Pulmonary artery endothelial cell (primary cell): ENCODE measurements at places on chromosomes 5 and 9.

DNA sequence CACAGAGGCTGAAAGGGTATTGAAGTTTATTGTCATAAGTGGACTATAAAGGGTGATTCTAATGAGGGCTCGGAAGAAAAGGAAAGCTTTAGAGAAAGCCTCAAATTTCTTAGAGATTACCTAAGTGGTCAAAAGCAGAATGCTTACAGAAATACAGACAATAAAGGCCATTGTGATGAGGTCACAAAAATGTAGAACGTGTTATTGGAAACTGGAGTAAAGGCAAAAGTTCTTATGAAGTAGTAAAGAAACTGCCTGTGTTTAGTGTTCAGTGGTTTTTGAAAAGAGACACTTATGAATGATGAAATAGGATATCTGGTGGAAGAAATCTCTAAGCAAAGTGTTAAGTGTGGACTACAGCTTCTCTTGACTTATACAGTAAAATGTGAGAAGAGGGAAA lies 726.9 kb downstream of the DNAH5 start:
- DNase-seq: no peak

- no peak for DNase-seq
Observed at GRCh38 chr9:23596913-23597634, 229.0 kb downstream of the ELAVL2 start.

- no peak for DNase-seq
Observed at GRCh38 chr9:17782430-17783149, 203.7 kb downstream of the SH3GL2 start.

DNA sequence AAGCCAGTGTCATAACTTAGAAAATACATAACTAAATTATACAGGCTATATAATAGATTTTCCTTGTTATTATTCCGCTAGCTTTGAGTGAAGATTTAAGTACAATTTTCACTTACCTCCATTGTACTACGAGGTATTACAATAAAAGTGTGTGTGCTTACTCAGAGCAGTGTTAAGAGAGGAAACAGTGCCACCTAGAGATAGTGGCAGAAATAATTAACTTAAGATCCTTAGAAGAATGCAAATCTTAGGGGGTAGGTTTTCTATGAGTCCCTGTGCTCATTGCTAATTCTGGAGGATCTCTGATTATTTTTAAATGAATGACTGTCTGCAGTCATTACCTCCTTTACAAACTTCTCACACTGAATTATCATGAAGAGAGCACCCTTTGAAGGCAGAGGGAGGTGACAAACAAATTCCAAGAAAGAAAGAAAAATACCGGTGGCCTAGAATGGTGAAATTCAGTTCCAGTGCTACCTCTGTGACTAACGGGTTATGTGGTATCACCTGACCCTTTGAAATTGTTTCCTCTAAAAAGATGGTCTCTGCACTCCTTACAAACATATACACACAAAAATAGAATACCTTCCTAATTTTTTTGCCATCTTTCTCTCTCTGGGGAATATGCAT lies 379.8 kb downstream of the TRIM36 start:
- DNase-seq: no peak

GRCh38 chr9:12657998-12658397 lies 35.2 kb upstream of the TYRP1 start:
- DNase-seq: no peak

- DNase-seq: no peak
Observed at GRCh38 chr9:133170716-133171115, 7.0 kb upstream of the GBGT1 start.

DNA sequence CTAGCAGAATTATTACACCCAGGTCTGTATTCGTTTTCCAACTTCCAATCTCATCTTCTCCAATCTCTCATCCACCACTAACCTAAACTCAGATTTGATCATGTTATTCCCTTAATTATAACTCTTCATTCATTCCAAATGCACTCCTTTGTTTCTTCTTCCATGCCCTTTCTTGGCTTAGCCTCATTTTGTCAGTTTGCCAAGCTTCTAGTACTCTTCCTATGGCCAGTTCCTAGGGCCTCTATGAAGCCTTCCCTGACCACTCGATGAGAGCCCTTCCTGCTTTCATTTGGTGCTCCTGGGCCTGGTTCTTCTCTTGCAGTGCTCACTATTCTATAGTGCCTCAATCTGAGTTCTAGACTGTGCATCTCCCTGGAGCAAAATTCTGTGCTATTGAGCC lies 5.8 kb downstream of the FAM219A start:
- DNase-seq: peak; percentile 22

DNA sequence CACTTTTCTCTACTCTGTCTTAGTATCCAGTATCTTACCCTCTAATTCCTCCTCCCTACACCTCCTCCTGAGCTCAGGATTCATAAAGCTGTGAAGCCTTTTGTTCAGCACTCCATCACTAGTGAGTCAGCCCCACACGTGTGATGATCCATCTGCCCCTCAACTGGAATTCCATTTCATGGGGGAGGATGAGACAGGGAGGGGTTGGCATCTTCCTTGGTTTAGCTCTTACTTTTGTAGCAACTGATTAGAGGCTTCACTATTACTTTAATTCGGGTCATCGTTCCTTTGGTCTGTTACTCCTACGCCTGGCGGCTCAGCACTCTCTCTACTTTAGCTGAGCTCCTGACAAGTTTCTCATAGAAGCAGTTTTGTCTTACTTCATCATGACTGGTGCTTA lies 11.8 kb downstream of the BTNL8 start:
- no peak for DNase-seq

DNA sequence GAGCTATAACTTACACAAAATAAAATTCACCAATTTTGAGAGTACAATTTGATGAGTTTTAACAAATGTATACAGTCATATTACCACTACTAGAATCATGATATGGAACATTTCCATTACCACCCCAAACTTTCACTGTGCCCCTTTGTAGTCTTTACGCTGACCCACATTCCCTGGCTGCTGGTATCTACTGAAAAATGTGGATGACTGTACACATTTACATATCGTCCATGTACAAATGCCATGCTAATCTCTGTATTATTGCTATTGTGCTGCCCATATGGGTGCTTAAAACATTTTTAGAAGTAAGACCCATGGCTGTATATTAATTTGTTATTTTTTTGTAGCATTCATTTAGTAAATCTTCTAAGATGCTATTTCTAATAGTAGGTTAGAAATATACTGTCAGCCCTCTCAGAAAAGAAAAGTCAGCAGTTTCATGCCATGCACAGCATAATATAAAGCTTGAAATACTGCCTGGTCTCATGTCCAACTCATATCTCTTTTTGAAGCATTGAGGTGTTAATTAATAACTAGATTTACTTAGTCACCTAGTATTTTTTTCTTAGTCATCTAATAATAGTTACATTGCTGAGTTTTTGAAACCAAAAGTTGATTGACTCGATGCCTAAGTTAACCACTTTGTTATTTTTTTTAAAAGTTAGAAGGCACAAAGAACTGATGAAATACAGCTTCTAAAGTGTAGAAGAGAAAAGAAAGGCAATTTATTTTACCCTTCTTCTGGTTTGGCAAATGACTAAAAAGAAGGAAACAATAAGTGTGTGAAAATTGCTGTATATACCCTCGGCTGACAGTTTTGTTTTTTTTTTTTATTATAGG lies 188.3 kb upstream of the MEF2C start:
- DNase-seq: no peak

DNA sequence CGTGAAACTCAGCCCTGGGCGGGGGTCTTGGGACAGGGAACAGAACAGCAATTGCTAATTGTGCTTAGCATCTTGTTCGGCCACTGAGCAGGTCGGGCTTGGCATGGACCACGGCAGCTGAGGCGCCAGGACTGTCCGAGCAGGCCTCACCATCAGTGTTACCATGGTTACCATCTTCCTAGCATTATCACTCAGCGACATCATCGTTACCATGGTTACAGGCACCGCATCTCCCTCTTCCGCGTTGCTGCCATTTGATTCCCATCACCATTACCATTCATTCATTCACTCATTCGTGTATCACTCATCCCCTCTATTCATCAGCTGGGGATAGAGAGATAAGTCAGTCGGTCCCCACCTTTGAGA lies 81.0 kb upstream of the ZBTB43 start:
- no peak for DNase-seq

DNA sequence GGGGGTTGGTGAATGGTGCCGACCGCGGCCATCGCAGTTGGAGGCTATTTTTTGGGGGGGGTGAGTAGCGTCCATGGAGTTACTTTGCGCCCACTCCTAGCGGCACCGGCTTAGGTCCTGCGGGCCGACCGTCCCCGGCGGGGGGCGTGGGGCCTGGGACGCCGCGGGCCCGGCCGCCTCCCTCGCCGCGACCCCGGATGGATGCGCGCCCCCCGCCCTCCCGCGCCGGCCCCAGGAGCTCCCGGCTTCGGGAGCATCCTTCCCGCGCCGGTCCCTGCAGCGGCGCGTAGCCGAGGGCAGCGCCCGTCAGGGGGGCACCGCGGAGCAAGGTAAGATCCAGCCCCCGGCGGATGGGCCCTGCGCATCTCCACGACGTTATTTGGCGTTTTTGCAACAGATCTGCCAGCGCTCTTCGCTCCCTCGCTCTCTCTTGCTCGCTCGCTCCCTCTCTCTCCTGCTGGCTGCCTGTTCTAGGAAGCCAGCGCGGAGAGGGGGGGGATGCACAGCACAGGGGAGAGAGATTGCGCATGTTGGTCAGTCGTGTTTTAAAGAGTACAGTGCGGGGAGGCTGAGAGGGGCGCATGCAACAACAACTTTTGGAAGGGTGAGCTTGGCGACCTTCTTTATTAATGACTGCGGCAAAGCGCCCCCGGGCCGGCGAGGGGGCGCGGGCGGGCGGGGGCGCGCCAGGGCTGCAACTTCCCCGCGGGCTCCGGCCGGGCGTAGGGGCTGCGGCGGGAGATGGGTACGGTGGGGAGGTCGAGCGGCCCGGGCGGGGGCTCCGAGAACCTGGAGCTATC lies 413 bp downstream of the JADE2 start:
- DNase-seq: no peak

- DNase-seq: no peak
Observed at GRCh38 chr5:80608731-80609130, 38.7 kb upstream of the ANKRD34B start.

- no peak for DNase-seq
Observed at GRCh38 chr9:21385131-21385670, at the start of gene IFNA2. IFNA2 (minus strand) TSS chr9:21385398; CDS start chr9:21385329, 69 bp downstream.

GRCh38 chr9:15390201-15390600 lies 32.5 kb upstream of the SNAPC3 start:
- DNase-seq: no peak

DNA sequence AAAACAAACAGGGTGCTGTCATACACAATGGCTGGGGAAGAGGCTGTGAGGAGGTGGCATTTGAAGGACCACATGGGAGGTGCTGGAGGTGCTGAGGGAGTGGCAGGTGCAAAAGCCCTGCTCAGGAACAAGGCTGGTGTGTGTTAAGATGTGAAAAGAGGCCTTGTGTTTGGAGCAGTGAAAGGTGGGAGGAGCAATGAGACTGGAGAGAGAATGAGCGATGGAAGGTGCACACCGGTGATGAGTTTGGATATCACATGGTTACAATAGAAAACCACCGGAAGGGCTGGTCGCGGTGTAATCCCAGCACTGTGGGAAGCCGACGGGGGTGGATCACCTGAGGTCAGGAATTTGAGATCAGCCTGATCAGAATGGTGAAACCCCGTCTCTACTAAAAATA lies 9.2 kb upstream of the FIBCD1 start:
- DNase-seq: no peak

GRCh38 chr9:20582150-20582549 lies 40.1 kb downstream of the MLLT3 start:
- DNase-seq: no peak

GRCh38 chr5:78566747-78567425 lies 81.7 kb downstream of the LHFPL2 start:
- no peak for DNase-seq

DNA sequence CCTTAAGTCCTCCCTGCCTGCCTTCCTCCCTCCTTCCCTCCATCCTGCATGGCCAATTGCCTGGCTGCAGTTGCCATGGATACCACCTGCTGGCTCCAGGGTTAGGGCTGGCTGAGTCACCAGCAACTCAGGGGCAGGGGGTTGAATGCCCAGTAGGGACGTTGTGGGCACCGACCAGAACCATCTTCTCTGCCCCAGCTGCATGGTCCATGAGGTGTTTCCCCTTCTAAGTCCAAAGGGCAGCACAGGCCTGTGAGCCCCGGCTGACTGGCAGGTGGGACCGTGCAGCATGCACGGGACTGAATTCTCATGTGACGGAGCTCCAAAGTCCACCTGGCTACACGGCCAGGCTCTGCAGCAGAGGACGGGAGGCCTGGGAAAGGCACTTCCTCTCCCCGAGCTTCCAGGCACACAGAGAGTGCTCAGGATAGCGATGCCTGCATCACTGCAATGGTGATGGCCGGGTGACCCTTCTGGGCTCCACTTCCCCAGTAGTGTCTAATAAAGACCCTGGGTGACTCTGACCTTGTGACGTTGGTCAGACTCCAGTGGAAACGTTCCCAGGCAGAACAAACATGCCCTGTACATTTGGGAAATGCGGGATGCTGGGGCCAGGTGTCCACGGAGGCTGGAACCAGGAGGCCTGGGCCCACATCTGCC lies 5.7 kb downstream of the ASS1 start:
- no peak for DNase-seq

- DNase-seq: no peak
Observed at GRCh38 chr9:92686954-92687353, 17.0 kb upstream of the IPPK start.

DNA sequence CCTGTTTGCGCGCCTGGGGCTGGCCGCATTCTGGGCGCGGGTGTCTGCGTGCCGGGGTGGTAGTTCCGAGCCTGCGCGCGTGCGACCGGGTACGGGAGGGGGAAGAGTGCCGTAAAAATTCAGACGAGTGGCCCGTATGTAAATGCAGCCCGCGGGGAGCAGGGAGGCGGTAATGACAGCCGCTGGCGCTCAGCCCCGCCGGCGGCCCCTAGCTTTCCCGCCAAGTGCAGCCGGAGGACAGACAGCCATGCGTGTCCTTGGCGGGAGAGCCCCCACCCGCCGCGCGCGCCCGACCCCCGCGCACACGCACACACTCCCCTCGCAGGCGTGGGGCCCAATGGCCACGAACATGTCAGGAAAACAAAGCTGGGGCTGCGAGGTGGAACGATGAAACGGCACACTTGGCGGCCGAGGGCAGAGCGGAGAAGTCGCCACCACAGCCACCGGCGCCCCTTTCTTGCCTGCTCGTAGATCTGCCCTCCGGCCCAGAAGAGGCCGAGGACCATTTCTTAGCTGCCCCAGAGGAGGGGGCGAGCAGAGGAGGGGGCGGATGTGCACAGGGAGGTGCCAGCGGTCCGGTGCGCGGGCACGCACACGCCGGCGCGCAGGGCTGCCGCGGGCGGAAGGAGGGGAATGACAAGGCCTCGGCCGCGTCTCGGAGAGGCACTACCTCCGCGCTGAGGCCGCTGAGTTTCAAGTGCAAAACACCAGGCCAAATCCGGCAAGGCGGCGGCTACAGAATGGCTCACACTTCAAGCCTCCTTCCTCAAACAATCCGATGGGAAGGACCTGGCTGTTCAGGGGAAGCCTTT lies 208.4 kb downstream of the MEF2C start:
- no peak for DNase-seq

- DNase-seq: no peak
Observed at GRCh38 chr5:135225856-135226560, 173.0 kb downstream of the MACROH2A1 start.

DNA sequence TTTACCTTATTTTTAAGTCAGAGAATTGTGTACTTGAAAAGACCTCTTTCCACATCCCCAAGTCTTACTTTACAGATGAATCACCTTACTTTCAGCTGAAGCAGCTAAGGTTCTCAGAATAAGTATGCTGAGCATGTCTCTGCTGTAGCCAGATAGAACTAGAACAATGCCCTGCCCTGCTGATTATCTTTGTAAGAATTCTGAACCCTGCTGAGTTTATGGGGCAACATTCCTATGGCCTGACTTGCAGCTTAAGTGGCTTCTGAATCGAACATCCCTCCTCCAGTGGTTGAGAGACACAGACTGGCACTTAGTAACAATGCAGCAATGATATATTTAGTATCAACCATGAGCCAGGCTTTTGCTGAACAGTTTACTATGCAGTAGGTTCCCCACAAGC lies 592.0 kb upstream of the WWC1 start:
- no peak for DNase-seq

GRCh38 chr5:90854169-90854568 lies 295.6 kb downstream of the ADGRV1 start:
- DNase-seq: no peak
